ENCODE measurements at places on chromosomes 6 and 20. TPM values are rescaled to one million over a fixed set of nuclear protein-coding genes. Genes with fewer than 3 reads are reported as not detected.

The MATN4 gene
- 0.67 TPM for total RNA-seq

The THBD gene
- 1.2 TPM for total RNA-seq

The TFAP2A gene
- not detected for total RNA-seq

The IGF2R gene
- total RNA-seq, result 29.4 TPM

The BTNL2 gene
- total RNA-seq, result not detected

The IL17A gene
- 0.03 TPM for total RNA-seq

The KIF25 gene
- total RNA-seq, result 0.15 TPM

The PRSS35 gene
- 1.6 TPM for total RNA-seq

The PPIL6 gene
- not detected for total RNA-seq

The ARFGEF3 gene
- 11.0 TPM for total RNA-seq

The CFAP61 gene
- 0.15 TPM for total RNA-seq

The TCF21 gene
- total RNA-seq, result not detected

The SLC22A2 gene
- total RNA-seq, result 0.42 TPM

The PGBD1 gene
- total RNA-seq, result 6.3 TPM

The CDSN gene
- not detected for total RNA-seq

The JPH2 gene
- 0.67 TPM for total RNA-seq

Measured in H7 (cell line).